ENCODE measurements at places on chromosomes 12 and 14.

GRCh38 chr12:50707396-50707795 lies 56.5 kb upstream of the ATF1 start:
- DNase-seq: no peak

DNA sequence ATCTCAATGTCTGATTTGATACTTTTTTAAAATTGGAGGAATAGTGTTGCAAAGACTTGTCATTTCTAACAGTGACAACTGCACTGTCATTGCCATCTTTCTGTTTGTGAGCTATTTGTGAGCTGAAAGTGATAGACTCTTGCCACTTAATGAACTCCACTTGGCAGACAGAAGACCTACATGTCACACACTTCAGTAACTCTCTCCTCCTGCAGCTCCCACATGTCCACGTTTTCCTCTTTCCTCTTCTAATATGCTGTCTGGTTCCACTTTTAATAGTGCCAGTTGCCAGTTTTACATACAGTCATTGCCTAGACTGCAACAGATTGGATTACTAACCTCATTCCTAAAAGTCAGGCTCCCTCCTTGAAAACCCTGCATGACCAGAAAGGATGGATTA lies 121.5 kb downstream of the CAPZA3 start:
- no peak for DNase-seq

- DNase-seq: no peak
These were observed 519.6 kb upstream of the LRFN5 start for GRCh38 chr14:41087056-41087455.

GRCh38 chr12:124008595-124008994 lies 35.6 kb downstream of the ZNF664 start:
- no peak for DNase-seq

- DNase-seq: no peak
These were observed 125.2 kb upstream of the SLC38A2 start for GRCh38 chr12:46497739-46498138.

DNA sequence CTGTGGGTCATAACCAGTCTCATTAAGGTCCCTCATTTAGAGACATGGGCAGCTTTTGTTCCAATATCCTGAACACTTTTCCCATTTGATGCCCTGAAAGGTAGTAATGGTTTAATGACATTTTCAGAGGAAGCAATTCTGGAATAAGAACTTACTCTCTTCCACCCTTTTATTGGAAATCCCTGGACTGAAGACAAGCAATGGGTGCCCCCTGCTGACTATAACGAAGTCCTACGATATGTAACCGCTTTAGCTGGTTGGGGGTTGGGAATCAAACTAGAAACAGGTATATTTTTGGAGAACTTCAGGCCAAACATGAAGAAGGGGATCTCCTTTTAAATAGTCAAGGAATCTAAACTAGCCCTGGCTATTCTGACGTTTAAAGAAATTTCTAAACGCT lies 20.5 kb downstream of the SARNP start:
- peak; percentile 67 for DNase-seq

DNA sequence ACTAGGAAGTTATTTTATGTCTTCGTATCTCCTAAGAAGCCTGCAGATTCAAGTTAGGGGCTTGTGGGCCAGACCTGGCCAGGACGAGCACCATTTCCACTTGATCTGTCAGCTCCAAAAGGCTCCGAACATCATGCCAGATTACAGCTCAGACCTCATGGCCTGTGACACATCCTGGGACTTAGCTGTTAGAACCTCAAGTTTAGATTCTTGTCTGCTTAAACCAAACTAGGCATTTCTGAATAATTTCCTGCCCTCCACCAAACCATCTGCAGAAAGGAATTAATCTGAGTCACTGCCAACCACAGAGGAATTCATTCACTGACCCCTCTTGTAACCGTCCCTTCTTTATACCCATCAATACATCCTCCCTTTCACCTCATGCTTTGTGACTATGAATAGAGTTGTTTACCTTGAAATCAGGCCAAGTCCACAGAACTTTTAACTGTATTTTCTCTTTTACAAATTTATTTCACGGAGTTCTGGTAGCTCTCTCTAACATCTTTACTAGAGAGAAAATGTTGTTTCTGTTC lies 120.3 kb downstream of the FBXL14 start:
- peak; percentile 94 for DNase-seq

DNA sequence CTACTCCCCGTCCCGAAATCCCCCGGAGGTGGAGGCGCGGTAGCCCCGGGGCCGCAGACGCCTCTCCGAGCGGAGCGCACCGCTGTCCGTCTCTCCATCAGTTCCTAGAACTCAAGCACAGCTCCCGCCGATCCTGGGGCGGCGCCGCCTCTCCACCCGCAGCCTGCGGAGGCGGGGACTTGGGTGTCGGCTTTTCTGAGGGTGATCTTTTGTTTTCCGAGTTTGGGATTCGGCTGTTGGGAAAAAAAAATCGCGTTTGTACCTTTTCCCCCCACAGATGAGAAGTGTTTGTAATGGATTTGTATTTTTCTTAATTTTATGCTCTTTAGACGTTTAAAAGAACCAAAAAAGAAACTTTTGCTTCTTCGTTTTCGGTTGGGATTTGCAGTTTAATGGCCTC lies 26.6 kb downstream of the LRCOL1 start:
- DNase-seq: no peak

DNA sequence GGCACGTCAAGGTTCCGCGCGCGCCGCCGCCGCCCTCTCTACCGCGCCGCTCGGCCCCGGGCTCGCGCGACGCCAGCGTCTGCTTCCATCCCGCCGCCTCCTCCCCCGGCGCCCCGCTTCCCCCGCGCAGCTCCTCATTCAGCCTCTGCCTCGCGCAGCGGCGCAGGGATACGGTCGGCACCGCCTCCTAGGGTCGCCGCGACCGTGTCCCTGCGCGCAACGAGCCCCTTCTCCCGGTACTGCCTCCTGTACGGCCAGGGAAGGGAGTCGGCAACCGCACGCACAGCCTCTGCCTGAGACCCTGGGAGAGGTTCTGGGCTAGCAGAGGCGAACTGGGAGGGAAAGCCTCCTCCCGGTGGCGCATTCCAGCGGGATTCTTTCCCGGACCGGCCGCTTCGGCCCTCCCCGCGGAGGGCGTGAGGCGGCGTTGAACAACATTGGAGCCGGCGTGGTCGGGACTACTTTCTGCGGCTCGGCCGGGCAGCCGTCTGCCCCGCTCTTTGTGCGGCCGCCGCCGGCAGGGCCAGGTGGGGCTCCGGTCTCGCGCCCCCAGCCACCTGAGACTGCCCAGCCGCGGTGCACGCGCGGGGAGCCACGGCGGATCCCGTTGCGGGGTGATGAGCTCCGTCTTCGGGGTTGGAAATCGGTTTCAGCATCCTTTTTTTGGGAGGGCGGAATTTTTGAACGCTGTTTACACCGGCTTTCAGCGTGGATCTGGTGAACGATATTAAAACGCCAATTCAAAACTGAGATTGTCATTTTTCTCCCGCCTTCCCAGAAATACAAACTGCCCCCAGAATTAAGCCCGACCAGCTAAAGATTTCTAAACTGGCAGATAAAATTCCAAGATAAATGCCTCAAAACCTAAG lies at the start of gene LRP6:
Gene LRP6, minus strand, starts transcription at position 172 of the 869 bp plus-strand sequence. CDS start 309 bp downstream, outside the sequence.
- DNase-seq: peak; percentile 92

DNA sequence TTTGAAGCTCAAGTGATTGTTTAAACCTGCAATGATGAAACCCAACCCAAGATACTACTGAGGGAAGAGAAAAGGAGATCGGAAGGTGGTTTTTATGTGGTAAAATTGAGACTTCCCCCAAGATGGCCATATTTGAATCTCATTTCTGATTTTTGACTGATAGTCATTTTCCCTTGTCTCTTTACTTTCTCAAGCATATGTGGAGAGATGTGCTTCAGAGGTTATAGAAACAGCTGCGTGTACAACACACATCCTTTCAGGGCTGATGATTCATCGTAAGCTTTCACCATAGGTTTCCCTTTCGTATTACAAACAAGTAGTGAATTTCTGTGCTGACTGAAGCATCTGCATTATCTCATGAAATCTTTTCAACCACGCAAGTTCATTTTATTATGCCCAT lies 276.2 kb downstream of the EMP1 start:
- peak; percentile 29 for DNase-seq
